ENCODE measurements at places on chromosomes 2 and 18.

- DNase-seq, result no peak
Measured at GRCh38 chr2:15313657-15314056, 247.5 kb downstream of the NBAS start.

GRCh38 chr2:47052847-47053246 lies 102.3 kb downstream of the STPG4 start:
- no peak for DNase-seq

DNA sequence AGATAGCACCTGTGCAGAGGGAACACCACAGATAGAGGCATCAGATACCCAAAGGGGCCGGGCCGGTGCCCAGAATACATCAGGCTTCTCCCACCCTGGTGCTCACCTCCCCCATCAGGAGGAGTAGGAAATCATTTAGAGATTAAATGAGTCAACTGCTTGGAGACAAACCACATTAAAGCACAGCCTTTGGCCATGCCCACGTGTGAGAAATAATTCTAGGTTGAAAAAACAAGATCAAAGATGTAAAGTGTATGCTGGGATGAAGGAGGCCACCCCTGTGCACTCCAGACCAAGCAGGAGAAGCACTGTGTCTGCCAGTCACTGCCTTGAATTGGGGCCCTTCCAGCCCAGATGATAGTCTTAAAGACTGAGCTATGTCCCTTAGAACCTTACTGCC lies 152.8 kb upstream of the ACAA2 start:
- no peak for DNase-seq

GRCh38 chr2:5693287-5694201 lies 1.4 kb downstream of the SOX11 start:
- no peak for DNase-seq

DNA sequence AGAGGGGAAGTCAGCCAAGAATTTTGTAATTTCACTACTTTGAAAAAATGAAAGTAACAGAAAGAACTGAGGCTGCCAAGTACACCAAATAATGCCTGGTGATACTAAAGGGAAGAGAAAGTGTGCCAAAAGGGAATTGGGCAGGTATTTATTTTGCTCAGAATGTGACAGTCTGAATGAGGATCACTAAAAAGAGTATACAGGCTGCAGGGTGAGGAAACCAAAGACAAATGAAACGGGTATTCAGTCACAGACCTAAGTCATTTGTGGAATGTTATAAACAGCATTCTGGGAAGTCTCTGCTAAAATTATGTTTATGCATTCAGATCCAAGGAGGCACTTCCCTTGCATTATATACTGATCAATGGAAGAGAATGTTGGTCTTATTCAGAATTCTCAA lies 418.6 kb upstream of the SLC39A10 start:
- no peak for DNase-seq

- DNase-seq, result no peak
Measured at GRCh38 chr2:180006231-180006630, 866 bp downstream of the CWC22 start.

DNA sequence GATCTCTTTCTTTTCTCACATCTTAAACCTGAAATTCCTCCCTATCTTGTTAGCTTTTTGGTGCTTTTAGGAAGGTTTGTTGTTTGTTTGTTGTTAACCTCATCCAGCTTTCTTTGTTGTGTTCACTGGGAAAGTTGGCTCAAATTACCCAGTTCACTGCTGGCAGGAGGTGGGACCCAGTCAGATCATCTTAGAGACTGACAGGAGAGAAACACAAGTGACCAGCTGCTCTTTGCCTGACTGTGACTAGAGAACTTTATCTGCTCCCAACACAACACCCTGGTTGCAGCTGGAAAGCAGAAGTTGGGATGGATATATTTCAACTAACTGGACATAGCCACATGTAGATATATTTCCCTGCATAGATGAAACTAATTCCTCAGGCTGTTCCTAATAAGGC lies 10.0 kb downstream of the MAPK4 start:
- no peak for DNase-seq

All from GM12864 (cell line).